NCI-H2029 (cell line): ENCODE measurements at places on chromosomes 2 and 18.

DNA sequence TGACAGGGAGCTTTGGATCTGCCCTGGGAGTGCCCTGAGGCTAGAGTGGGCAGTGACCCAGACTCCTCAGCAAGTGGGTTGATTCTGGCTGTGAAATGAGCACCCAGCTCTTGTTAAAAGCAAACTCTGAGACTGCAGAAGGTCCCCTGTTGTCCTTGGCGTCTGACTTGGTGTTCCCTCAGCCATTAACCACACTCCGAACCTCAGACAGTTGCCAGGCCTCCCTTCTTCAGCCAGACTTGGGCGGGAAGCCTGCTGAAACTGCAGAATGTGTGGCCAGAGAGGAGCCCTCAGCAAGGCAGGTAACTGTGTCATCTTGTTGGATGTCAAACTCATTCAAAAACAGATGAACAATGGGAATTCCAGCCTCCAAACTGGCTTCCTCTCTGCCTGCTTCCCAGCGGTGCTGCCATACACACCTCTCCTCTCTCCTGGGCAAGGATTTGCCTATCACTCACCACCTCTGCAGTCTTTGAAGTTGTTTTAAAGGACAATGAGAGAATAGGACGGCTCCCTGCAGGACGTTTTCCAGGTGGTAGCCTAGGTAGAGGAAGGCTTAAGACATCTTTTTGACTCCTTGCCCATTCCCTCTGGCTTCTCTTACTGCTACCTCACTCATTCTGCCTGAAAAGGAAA, 38.9 kb upstream of the B3GNT2 start:
- no peak for DNase-seq

DNA sequence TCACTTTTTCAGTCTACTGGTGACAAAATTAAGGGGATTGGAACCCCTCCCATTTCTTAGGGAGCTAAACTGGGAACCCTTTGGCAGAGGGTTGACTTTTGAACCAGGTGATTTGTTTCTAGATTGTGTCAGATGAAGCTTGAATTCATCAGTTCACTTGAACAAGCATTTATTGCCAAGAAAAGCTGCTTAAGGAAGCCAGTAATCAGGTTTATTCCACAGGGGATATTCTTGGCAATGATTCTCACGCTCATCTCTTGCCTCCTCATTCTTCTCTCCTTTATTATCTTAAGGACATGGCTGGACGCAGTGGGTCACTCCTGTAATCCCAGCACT, 101.0 kb downstream of the ALPK2 start:
- DNase-seq, result no peak

- no peak for DNase-seq
Observed at GRCh38 chr2:72261076-72261475, 113.4 kb upstream of the CYP26B1 start.

DNA sequence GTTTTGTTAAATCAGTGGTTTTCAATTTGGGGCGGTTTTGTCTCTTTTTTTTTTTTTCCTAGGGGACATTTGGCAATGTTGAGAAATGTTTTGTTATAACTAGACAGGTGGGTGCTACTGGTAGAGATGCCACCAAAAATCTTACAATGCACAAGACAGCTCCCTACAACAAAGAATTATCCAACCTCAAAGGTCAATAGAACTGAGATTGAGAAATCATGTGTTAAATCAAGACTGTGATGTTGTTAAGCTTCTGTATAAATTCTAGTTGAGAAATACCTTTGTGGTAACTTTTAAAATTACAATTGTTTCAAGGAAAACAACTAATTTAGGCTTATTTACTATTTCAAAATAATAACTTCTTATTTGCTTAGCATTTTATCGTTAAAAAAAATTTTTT, 9.4 kb upstream of the SPOPL start:
- no peak for DNase-seq

DNA sequence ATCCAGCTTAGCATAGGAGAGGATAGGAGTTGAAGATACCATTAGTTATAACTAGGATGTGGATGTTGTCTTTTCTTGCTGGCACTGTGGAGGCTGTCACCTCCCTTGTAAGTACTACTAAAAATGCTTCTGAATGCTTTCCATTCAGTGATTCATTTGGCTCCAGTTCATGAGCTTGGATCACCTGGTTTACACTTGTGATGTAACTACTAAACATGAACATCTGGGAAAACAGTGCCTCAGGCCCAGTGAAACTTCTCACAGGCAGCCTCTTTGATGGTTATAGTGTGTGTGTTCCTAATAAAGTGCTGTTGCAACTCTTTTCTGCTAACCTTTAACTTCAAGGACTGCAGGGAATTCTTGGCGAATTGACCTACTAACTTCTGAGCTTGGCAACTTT, 13.0 kb upstream of the SLC9A2 start:
- no peak for DNase-seq

DNA sequence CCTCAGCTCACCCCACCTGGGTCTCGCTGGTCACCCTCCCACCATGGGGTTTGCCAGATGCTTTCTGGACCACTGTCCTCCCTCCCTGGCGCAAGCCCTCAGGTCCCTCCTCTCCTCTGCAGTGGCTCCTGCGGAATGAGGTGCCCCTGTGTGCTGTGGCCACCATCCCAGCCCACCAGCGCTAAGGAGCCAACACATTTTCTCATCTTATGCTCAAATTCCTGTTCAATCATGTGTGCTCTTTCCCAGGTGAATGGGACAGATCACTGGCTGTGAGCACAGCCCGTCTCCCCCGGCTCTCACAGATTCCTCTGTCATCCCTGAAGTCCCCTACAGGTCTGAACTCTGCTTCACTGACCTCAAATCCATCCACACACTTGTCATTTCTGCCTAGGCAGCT, 15.2 kb upstream of the CCDC74B start:
- DNase-seq, result no peak

DNA sequence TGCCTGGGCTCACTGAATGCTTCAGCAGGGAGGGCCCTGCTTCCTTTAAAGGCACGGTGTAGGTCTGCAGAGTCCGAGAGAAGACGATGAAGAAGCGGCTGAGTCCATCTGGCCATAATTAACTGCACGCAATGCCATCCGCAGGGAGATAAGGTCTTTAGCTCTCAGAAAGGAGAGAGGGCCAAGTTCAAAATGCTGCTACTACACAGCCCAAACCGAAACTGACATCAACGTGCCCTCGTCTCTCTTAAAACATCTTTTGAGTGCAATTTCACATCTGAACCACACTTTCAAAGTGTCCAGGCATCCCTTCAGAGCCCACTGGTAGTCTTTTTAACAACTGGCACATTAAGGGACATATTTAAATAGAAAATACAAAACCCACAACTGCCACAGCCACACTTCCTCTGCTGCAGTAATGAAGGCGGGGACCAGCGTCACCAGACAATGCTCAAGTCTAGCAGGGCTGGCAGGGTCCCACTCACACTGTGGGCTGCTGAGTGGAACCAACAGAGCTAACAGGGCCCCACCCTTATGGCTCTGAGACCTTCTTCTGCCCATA, 35.8 kb downstream of the ST3GAL5 start:
- DNase-seq, result no peak

- no peak for DNase-seq
Observed at GRCh38 chr2:216710551-216711301, 15.4 kb upstream of the IGFBP5 start.

DNA sequence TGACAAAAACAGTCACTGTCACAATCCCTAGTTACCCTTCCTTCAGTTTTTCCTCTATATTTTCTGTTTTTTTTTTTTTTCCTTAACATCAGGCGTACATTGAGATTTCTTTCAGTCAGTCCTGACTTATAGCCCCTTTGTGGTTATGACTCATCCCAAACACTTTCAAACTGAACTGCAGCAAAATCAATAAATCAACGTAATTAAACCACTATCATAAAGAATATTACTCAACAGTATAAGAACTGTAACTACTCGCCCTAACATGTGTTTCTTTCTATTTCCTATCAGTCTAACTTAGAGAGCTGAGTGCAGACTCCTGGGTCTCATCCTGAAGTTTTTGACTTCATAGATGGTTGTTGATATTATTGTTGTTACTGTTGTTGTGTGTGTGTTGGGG, 523.5 kb downstream of the LRRTM4 start:
- no peak for DNase-seq

GRCh38 chr2:10525573-10526265, 77.6 kb upstream of the ODC1 start:
- no peak for DNase-seq

DNA sequence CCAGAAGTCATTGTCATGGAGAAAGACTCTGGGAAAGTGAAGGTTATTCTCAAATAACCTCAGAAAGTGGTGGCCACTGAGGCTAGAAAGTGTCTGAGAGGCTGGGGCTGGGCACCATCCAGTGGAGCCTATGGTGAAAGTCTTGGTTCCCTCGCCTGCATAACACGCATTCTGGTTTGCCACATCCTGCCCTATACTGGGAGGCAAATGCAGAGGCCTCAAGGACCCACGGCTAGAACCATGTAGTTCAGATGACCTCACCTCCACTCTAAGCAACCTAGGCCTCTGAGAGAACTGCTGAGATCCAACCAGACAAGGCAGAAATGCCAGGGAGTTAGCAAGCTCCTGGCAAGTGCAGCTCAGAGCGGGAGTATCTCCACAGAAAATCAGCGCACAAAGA, 5.1 kb downstream of the ITGB6 start:
- no peak for DNase-seq

- no peak for DNase-seq
Observed at GRCh38 chr18:56995579-56996188, 151.2 kb upstream of the BOD1L2 start.

- DNase-seq, result peak; percentile 84
Observed at GRCh38 chr2:148965623-148966437, 72.7 kb upstream of the LYPD6B start.

DNA sequence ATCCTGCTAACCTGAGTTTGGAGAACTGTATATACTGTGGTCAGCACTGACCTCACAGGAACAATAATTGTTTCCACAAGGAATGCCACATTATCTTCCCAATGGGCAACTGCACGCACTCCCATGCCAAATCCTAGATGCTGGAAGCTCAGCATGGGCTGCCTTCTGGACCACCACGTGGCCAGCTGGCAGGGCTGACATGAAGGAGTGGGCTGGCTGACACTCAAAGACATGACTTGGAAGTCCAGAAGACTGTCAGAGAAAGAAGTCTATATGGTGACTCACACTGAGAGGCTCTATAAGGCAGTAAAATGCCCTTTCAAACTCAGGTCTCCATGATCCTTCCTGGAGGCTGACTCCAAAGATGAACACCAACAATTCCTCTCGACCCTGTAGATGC, 98.4 kb upstream of the RNF152 start:
- DNase-seq, result no peak

DNA sequence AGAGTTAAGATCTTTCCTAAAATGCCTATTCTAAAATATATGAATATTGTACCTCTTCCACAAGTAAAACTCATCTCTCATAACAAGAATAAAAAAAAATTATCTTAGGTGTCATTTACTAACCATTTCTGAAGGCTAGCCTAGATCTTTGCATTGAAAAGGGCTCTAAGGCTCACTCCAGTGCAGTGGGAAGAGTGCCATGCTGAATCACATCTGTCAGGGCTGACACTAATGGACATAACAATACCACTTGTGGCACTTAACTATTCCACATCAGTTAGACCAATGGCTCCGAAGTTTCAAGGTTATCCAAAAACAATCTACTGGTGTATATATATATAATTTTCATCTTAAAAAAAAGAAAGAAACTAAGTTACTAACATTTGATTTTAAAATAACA, 130.2 kb downstream of the EXOC6B start:
- DNase-seq, result peak; percentile 14

- DNase-seq, result no peak
Observed at GRCh38 chr2:96626553-96626942, 11.6 kb downstream of the KANSL3 start.

- no peak for DNase-seq
Observed at GRCh38 chr2:11559066-11559785, 25.4 kb downstream of the GREB1 start.

- DNase-seq, result no peak
Observed at GRCh38 chr2:144550911-144551310, 31.0 kb upstream of the ZEB2 start.

- no peak for DNase-seq
Observed at GRCh38 chr2:76008001-76008702, 297.4 kb upstream of the GCFC2 start.

GRCh38 chr2:68009526-68009925, 53.3 kb downstream of the C1D start:
- DNase-seq, result no peak

DNA sequence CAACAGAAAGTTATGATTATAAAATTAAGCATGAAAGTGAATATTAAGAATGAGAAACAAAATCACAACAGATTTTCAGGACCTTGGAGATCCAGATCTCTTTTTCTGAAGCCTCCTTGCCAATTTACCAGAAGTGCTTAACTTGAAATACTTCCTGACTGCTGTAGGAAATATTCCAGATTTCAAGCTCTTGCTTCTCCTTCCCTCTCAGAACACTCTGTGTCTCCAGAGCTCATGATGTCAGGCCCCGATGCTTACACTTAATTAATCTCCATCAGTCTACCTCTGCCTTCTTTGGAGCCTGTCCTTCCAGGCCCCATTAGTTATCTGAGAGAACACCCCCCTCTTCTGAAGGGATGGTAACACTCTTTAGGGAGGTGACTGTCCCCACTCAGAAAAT, 20.7 kb upstream of the NT5C1B start:
- no peak for DNase-seq
